Brain pericyte (primary cell): ENCODE measurements at places on chromosomes 3 and 15.
A peak's percentile ranks its signal among the peaks of the same experiment; 100 is the strongest.

DNA sequence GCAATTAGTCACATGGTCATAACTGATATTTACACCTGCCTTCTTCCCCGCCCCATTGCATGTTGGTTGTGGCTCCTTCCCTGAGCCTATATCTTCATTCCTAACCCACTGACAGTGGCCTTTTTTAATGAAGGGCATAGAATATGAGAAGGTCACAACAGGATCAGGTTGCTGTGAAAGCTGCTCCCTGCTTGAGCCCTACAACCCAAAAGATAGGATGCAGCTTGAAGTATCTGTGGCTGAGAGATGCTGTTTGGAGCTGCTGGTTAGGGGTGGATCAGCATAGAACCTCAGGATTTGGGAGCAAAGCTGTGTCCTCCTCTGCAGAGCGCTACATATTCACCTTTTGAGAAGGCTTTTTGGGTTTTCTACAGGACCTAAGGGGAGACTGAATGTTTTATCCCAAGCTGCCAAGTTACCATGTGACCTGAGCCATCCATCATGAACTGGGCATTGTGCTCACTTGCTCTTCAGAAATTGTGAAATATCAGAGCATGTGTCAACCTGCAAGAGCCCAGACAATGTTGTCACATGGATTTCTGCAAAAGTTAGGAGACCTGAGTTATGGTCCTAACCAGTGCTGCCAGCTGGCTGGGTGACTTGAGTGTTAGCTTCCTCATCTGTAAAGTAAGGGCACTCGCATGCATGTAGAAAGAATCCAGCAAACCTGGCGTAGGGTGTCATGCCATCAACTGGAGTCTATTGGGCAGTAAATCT is 49.8 kb upstream of the ARL8B start:
- no peak for DNase-seq

- DNase-seq = no peak
Observed at GRCh38 chr3:71125738-71126137, 457.8 kb downstream of the FOXP1 start.

DNA sequence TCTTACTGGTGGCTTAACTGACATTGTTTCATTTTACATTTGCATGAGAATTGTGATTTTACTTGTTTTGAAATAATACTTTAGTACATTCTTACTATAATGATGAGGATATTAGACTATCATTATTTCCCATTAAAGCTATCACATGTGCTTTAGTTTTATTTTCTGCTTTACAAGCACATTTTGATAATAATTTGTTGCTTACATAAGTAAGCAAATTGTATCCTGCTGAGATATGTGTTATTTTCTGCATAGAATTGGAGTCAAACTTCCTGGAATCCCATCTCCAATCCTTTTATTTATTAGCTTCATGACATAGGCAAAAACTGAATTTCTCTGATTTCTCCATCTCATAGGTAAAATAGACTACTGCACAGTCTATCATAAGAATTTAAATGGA is 847.4 kb downstream of the DIPK2A start:
- DNase-seq = no peak

GRCh38 chr3:57911593-57911992 is 96.6 kb upstream of the FLNB start:
- DNase-seq = no peak

DNA sequence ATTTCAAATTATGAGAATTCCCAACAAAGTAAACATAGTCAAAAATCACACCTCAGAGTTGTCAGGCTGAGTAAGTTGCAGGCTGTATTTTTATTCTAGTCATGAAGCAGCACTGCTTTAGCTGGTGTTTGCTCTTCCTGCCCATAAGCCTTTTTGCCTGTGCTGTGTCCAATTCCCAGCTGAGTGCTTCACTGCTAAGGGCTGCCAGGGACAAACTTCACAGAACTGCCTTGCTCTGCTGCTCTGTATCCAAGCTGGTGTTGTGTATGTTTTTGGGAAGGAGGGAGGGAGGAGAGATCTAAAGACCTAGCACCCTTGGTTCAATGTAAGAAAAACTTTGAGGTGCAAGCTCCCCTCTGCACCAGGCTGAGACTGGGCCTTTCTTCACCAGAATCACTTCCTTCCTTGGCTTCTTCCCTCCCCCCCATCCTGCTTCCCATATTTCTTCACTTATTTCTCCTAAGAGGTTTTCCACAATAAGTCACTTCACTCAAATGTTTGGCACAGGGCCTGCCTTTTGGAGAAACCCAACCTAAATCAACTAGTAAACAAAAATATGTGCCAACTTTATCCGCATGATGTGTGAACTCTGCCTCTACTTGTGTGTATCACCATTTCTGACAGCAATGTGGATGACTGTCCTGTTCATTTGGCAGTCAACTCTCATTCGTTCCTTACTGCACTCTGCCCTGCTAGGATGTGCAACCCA is 156.1 kb downstream of the TBL1XR1 start:
- no peak for DNase-seq

- no peak for DNase-seq
Observed at GRCh38 chr3:110341047-110341446, 730.6 kb upstream of the NECTIN3 start.

GRCh38 chr3:39936848-39937247 is 127.4 kb downstream of the MYRIP start:
- DNase-seq = no peak

DNA sequence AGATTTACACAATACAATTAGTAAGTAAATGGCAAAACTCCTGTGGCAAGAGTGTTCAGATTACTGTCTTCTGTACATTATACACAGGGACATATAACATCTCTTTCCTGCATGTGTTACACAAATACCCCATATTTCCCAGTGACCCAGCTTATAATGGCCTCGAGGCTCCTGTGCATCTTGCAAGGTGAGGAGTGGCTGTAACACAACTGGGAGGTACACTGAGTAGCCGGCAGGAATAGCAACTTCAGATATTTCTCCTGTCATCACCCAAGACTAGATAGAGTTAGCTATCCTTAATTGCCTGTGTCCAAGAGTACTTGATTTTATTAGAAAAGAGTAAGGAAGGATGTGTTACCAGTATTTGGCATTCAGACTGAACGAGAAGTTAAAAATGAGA is 5.6 kb downstream of the GMPS start:
- DNase-seq = no peak

DNA sequence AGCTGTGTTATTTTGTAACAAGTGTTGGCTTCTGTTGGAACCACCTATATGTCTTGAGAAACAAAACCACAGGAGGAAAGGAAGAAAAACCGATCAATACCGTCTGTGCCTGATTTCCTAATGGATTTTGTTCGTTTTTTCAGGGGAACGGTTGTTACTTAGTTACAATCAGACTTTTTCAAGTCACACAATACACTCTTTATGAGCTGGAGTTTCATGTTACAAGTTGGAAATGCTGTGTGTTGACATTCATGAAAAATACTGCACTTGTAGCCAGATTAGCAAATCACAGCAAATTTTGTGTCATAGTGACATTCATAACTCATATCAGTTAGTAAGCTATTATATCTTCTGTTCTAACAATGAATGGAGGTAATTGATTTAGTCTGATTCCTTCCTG is 78.9 kb downstream of the SLTM start:
- DNase-seq = no peak

DNA sequence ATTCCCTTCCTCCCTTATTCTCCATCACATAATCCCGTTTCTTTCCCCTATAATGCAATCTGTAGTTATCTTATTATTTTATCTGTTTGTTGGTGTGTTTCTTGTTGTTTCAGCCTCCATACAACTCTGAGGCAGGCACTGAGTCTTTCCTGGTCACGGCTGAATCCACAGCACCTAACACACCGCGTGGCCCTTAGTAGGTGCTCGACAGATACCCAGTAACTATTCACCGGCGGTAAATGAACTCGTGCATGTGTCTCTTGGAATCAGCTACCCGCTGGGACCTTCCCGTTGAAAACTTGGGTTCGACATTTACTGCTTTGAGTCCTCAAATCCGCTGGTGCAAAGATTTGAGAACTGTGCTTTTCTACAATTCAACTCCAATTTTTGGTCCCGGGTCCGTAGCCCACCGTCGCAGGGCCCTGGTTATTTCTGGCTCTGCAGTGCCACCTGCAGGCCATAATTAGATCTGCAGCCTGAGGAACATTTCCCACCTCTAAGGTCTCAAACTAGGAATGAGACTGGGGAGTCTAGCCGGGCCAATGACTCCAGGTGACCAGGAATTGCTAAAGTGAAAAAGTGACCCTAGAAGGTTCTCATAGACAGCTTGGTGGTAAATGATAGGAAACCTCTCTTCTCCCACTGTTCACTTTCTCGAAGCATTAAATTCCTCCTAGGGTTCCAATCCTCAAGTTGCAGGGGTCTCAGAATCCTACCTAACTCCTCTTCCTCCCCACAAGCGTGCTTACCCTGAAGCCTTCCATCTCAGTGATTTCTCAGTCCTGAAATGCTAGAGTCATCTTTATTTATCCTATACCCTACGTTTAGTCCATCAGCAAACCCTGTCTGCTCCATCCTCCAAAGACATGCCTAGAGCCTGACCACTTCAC is 40.0 kb upstream of the TRH start:
- DNase-seq = no peak

DNA sequence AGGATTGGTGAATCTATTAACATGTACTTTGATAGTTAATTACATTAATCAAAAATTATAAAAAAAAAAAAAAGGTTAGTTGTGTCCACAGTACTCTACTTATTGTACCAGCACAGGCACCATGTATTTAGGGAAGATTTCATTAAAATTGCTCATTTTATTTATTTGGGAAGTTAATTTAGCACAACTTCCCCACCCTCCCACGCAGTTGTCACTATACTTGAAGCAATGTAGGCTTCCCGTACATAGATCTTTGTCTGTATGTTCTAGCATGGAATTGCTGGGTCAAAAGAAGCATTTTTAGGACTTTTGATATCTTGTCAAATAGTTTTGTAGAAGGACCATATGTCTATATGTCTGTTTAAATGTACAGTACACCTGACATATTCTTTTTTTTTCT is 4.4 kb downstream of the GPR27 start:
- DNase-seq = no peak

- no peak for DNase-seq
Observed at GRCh38 chr3:195151866-195152541, 119.0 kb downstream of the XXYLT1 start.

- DNase-seq = no peak
Observed at GRCh38 chr3:194382196-194382891, 12.8 kb upstream of the LRRC15 start.

DNA sequence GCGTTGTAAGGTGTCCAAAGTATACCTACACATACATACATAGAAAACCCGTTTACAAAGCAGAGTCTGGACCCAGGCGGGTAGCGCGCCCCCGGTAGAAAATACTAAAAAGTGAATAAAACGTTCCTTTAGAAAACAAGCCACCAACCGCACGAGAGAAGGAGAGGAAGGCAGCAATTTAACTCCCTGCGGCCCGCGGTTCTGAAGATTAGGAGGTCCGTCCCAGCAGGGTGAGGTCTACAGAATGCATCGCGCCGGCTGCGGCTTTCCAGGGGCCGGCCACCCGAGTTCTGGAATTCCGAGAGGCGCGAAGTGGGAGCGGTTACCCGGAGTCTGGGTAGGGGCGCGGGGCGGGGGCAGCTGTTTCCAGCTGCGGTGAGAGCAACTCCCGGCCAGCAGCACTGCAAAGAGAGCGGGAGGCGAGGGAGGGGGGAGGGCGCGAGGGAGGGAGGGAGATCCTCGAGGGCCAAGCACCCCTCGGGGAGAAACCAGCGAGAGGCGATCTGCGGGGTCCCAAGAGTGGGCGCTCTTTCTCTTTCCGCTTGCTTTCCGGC is 318.6 kb downstream of the FGF12 start:
- DNase-seq = no peak

DNA sequence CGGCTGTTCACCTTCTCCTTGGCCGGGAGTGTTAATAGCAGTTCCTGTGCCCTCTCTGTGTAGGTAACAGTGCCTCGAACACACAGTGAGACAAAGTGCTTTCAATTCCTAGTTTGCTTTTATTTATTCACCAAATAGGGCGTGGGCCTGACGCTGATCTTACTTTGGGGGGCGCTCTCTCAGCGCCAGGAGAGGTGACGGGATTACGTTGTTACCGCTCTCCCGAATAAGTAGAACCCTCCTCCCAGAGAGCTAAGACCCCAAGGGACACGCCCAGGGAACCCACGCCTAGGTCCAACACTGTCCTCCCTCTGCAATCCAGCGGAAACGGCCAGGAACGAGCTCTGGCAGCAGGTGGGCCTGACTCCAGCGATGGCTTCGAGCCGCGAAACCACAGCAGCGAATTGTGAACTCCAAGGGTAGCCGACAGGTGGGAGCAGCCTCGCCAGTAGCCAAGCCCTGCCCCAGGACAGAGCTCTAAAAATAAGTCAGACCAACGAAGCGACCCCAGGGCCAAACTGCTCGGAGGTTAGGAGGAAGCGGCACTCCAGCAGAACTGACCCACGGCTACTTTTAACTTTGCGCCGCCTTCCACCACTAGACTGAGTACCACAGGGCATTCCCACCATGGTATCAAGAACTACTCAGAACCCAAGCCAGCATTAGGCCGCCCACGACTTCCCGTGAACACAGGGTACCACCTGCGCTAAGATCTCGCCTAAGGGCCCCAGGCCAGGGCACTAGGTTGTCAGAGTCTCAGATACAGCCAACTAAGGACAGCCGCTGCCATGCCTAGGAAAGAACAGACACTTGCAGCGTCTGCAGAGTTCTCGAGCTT is 1.6 kb upstream of the SIN3A start:
- peak; percentile 12 for DNase-seq

- no peak for DNase-seq
Observed at GRCh38 chr15:68617001-68617400, 38.2 kb downstream of the CORO2B start.

DNA sequence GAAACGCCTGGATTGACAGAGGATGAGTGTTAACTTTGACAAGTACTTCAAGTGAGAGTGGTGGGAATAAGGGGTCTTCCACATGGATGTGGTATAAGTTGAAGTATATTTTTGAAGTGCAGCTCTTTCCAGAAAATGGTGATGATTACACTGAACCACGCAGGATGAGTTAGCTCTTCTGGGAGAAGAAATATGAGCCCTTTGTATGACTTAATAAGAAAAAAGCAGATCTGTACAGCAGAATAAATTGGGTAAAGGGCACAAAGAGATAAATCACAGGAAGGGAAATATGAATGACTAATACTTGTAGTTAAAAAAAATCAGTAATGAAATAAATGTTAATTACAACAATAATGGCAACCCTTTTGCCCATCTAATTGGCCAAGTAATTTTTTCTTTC is 1.3 kb downstream of the CCR3 start:
- DNase-seq = no peak

DNA sequence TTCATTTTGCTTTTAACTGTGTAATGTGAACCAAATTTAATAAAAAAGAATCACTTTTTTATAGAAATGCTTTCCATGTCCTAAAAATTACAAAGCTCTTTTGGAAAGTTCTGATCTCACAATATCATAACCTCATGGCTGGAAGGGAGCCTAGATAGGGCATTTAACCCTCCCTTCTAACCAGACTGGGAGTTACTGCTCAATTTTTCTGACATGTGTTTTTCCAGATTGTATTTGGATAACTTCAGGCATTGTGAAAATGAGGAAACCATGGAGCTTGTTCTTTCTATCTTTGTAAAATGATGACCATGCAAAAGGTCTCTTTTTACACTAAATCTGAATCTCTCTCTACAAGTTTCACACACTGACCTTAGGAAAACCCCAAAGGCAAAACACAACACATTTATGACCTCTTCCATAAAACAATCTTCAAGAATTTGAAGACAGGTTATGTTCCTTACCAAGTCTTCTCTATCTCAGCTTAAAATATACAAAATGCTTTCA is 508.8 kb downstream of the DIPK2A start:
- DNase-seq = no peak

- no peak for DNase-seq
Observed at GRCh38 chr3:46960081-46960701, 16.4 kb downstream of the CCDC12 start.
